ENCODE measurements at places on chromosomes 7 and 10.

DNA sequence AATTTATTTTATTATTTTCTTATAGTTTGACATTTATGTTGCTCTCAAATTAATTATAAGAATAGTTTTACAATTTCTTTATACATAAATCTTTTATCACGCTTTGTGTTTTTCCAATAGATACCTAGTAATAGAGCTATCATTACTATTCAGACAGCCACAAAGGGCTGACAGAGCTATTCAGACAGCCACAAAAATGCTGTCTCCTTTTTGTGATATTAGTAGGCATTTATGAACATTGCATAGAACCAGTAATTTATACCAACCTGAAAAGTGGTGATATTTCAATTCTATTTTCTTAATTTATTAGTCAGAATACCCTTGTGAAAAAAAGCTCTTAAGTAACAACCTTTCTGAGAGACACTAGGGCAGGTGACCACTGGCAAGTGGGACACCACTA lies 34.2 kb upstream of the IGFBP3 start:
- DNase-seq = no peak

DNA sequence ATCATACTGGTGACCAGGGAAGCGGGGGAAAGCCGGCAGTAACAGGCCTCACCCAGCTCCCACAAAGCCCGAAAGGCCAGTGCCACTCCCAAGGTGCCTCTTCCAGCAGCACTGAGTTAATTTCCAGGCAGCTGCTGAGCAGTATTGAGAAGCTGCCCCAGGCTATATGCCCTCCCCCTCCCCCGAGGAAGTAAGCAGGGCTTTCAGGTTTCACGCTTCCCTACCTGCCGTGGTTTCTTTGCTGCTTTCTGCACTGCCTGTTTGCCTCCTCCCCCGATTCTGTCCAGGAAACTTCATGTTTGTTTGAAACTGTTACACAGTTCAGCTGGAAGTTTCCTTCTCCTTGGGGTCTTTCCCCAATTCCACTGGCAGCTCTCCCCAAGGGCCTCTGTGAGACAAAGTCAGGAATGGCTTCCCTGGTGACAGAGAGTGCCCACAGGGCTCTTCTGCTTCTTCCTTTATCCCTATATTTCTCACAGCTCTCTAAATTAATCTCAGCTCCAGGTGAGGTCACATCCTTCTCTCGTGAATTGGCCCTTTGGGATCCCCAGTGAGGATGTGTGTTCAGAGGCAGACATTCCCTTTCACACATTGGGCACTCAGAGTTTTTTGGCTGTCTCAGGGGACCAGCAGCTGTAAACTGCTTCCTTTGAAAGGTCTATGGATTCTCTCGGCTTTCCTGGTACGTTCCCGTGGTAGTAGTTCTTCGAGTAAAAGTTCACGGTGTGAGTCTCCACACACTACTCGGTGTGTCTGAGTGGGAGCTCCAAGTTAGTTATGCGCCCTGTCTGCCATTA lies 19.4 kb downstream of the C1GALT1 start:
- DNase-seq = no peak

DNA sequence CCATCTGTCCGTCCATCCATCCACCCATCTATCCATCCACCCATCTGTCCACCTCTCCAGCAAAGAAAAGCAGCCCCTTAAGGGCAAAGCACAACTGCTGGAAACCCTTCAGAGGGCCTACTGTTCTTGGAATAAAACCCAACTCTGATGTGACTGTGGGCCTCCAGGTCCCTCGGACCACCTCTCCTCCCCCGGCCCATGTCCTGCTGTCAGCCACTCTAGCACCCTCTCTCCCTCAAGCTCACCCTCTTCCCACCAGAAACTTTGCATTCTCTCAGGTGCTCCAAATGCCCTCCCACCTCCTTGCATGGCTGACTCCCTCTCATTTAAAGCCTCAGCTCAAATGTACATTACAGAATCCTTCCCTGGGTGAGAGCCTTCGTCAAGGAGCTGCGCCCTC lies 110.3 kb downstream of the ARHGAP22 start:
- no peak for DNase-seq

GRCh38 chr10:7944215-7944480 lies 110.3 kb upstream of the GATA3 start:
- no peak for DNase-seq

DNA sequence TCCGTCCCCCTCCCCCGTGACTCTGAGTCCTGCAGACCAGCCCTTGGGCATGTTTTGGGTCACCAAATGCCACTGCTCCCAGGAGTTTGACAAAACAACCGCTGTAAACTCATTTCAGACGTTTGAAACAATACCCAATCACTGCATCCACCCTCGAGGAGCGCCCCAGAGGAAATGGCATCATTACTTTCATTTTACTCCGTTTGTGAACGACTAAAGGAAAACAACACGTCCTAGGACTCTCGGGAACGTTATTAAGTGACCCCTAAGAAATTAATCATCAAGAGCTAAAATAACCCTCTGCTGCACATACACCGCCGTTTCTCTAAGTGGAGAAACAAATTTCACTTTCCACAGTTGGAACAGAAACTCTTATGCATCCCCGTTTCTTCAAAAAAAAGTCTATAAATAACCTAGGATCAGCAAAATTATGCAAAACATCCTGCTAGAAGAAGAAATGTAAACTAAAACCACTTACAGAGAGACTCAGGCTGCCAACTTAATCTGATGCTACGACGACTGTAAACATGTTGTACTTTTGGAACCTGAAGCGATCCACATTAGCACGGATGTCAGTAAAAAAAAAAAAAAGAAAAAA lies 109.9 kb upstream of the EFCAB10 start:
- no peak for DNase-seq

DNA sequence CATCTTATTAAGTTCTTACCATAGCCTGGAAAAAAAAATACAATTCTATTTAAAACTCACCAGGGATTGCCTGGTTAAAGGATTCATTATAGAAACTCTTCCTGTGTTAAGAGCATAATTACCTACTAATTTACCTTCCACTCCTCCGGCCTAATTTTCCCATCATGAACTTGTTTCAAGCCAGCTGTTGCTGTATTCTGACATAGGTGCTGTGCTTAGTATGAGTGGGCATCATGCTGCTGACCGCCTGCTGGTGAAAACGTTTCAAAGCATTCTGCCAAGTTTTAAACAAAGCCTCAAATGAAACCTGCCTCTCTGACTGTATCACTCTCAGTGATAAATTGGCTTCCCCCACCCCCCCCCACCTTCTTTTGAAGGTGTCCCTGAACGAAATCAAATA lies 47.8 kb upstream of the KCNMA1 start:
- no peak for DNase-seq

Measured in fibroblast of skin of left quadriceps (primary cell).